NB4 (cell line): ENCODE measurements at places on chromosomes 16 and 17.
A peak's percentile ranks its signal among the peaks of the same experiment; 100 is the strongest.

GRCh38 chr17:33366960-33367359, 73.9 kb upstream of the ASIC2 start:
- DNase-seq, result no peak

DNA sequence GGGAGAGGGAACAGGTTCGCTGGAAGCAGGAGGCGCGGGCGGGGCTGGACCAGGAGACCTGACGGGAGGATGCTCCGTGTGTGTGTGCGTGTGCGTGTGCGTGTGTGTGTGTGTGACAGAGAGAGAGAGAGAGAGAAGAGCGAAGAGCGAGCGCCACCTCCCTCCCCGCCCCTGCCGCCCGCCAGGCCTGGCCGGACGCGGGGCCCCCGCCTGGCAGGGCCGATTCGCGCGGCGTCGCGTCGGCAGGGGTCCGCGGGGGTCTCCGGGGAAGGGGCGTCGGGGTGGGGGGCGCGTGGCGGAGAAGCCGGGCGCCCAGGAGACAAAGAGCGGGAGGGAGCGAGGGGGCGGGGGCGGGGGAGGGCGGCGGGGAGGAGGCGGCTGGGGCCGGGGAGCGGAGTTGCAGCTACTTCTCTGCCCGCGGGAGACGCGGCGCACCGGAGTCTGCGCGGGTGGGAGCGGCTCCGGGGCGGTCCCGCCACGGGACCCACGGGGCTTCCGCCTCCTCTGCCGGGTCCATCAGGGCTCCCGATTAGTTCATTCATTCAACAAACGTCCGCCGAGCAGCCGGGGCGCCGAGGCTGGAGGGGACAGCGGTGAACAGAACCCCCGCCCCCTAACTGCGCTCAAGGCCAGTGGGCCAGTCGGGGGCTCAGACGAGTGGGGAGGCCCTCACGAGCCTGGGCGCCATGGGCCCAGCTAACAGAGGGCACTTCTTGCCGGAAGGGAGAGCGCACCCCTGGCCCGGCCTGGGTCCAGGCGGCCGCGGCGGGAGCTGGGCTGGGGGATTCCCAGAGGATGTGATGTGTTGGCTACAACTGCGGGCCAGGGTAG, at the start of gene SAMD14:
Gene SAMD14, minus strand, starts transcription at position 433 of the 831 bp plus-strand sequence. CDS start 5,201 bp downstream, outside the sequence.
- DNase-seq, result no peak

DNA sequence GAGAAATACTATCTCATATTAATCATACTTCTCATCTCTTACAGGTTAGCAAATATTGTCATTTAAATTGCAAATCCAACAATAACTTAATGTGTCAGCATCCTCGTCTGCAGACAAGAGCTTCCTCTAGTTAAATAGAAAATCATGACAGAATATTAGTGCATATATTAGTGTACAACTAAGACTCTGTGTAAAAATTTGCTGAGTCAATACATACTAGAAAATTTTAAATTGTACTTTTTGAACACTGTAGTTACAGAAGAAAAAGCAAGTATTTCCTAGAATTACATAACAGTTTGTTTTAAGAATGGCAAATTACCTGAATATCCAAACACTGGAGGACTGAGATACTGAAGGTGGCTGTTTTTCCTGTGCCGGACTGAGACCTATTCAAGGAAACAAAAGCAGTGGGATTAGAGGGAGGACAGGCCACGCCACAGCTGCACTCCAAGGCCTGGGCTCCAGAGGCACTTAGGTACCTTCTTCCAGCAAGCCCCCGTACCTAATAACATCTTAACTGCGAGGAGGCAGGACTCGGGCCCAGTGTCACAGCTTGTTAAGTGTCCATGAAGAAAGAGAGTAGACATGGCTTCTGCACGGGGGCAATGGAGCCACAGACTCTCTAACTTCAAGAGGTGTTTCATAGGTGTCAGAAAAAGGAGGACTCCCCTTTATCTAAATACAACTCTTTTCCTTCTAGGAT, 5.3 kb downstream of the EIF4A3 start:
- no peak for DNase-seq

GRCh38 chr17:15490634-15491261, 23.3 kb upstream of the CDRT4 start:
- peak; percentile 14 for DNase-seq

GRCh38 chr17:51133365-51133764, 12.7 kb upstream of the SPAG9 start:
- no peak for DNase-seq

GRCh38 chr16:65808790-65809189, 557.7 kb upstream of the CDH5 start:
- no peak for DNase-seq

DNA sequence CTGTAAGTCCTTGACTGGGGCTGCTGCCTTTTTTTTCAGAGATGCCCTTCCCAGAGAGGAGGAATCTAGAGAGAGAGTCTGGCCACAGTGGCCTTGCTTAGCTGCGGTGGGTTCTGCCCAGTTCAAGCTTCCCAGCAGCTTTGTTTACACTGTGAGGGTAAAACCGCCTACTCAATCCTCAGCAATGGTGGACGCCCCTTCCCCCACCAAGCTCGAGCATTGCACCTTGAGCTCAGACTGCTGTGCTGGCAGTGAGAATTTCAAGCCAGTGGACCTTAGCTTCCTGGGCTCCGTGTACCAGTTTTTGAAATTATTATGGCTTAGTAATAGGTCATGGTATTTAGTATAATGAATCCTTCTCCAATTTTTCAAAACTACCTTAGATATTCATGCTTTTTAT, 395.4 kb downstream of the NPIPA7 start:
- DNase-seq, result no peak

DNA sequence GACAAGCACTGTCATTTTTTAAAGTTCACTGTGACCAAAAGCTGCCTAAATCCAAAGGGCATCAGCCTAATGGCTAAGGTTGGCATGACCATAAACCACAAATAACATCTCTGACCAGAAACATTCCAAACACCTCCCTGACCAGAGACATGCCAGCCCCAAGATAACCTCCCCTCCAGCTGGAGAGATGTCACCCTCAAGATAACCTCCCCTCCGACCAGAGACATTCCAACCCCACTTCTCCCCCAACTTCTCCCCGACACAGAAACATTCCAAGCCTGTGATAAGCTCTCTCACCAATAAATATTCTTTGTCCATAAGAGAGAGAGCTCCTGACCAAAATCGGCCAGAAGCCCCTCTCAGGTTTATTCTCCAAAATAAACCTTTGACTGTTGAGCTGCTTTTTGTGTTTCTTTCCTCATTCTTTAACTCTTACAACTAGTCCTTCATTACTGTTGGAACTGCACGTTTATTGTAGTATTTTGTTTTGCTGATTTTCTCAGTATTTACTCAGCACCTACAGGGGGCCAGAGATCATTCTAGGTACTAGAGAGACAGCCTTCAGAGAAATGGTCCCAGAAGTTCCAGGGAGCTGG, 325.6 kb downstream of the SLC39A11 start:
- no peak for DNase-seq

DNA sequence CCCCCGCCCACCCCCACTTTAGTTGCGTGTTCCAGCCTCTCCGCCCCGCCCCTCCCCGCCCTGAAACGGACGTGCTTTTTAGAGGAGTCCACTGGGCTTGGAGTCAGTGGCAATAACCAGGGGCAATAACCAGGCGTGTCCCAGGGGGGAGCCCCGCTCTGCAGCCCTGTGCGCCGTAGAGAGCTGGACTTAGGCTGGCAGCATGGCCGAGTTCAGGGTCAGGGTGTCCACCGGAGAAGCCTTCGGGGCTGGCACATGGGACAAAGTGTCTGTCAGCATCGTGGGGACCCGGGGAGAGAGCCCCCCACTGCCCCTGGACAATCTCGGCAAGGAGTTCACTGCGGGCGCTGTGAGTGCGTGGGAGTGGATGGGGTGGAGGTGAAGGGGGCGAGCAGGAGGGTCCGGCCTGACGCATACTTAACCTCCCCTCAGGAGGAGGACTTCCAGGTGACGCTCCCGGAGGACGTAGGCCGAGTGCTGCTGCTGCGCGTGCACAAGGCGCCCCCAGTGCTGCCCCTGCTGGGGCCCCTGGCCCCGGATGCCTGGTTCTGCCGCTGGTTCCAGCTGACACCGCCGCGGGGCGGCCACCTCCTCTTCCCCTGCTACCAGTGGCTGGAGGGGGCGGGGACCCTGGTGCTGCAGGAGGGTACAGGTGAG, at the start of gene ALOX15B:
Gene ALOX15B, plus strand, starts transcription at position 106 of the 657 bp plus-strand sequence. Its CDS starts 97 bp downstream, at position 203.
- no peak for DNase-seq

- peak; percentile 0 for DNase-seq
Measured at GRCh38 chr17:8557176-8557806, 73.2 kb downstream of the MYH10 start.

GRCh38 chr17:4204710-4205173, 59.0 kb downstream of the ANKFY1 start:
- no peak for DNase-seq

GRCh38 chr16:74264811-74265210, 31.8 kb upstream of the PSMD7 start:
- no peak for DNase-seq

DNA sequence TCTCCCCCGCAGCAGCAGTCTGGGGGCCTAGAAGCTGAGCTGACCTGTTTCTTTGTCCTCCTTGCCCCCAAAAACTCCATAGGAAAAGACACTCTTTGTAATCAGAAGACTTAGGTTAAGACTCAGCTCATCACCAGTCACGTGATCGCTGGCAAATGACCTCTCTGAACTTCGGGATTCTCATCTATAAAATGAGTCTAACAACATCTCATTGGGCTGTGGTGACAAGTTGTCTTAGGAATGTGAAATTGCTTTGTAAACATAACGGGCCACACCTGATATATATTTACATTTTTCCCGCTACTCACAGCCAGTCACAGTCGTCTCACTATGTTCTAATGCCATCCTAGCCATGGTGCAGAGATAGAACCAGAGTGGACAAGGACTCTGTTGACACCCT, 86.0 kb upstream of the LHX1 start:
- no peak for DNase-seq

- no peak for DNase-seq
Measured at GRCh38 chr17:75844530-75845057, 390 bp upstream of the UNC13D start.

- no peak for DNase-seq
Measured at GRCh38 chr17:11140501-11140900, 100.5 kb upstream of the SHISA6 start.

GRCh38 chr17:57210972-57211411, 45.3 kb upstream of the MSI2 start:
- DNase-seq, result no peak

GRCh38 chr17:15972497-15972951, 27.0 kb downstream of the ZSWIM7 start:
- DNase-seq, result no peak

GRCh38 chr17:66450008-66450851, 147.8 kb downstream of the PRKCA start:
- no peak for DNase-seq

- no peak for DNase-seq
Measured at GRCh38 chr17:70205401-70205800, 36.1 kb downstream of the KCNJ2 start.

GRCh38 chr16:54341892-54342776, 55.5 kb upstream of the IRX3 start:
- no peak for DNase-seq

DNA sequence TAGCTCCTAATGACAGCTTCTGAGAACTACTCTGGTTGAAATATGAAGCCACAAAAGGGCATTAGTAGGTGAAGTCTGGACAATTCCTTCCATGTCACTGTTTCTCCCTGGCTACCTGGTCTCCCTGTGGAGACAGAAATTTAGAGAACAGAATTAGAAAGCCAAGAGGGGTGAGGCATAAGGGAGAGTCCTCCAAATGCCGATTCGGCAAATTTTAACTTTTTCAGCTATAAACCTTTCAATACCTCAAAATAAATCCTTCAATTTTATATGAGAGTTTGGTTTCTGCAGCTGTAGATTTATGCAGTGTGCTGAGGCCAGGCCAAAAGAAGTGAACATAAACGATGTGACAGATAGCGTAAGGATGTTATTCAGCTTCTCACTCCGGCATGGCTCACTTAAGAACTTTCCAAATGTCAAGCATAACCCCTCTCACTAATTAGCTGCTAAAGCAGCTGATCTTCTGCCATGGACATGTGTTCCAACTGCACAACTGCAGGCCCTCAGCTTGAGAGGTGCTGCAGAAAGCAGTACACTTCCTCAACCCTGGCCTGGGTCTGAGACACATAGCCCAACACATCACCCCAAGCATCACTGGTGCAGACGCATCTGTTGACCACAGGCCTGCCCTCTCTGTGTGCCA, 247.9 kb upstream of the SOX9 start:
- no peak for DNase-seq

DNA sequence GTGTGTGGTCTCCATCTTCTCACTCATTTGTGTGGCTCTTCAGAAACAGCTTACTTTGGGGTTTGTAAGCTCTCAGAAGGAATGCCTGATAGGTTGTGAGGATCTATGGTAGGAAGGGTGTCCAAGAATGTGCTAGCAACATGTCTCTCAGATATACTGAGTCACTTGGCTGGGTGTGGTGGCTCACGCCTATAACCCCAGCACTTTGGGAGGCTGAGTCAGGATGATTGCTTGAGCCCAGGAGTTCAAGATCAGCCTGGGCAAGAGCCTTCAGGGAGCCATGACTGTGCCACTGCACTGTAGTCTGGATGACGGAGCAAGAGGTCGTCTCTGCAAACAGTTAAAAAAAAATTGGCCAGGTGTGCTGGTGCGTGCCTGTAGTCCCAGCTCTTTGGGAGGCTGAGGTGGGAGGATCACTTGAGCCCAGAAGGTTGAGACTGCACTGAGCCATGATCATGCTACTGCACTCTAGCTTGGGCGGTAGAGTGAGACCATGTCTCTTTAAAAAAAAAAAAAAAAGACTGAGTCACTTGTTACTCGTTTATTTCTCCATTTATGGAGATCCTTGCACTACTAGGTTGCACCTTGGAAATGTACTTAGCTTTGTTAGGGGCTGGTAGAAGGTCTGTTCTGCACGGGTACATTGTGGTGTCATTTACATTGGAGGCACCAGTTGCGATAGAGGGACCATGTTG, 232.0 kb downstream of the SNX29 start:
- DNase-seq, result no peak

GRCh38 chr17:82976982-82977488, 102.4 kb upstream of the METRNL start:
- DNase-seq, result no peak

DNA sequence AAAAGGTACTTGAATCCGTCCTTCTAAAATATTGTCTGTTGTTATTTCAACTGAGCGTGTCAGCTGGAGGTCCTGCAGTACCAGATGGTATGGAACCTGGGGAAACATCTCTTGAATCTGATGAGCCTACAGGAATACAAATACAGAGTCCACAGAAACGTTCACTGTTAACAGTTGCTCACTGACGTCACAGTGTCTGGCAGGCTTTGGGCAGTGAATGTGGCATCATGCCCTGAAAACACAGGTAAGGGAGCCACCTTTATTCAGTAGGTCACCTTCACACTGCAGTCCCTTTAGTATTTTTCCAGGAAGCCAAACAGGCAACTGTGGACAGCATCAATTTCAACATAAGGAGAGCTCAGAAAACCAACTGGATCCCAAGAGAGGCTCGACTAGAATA, 56.1 kb downstream of the AMFR start:
- no peak for DNase-seq

- DNase-seq, result no peak
Measured at GRCh38 chr16:79439901-79440300, 160.6 kb downstream of the MAF start.

GRCh38 chr16:30874821-30875717, 18.8 kb downstream of the BCL7C start:
- peak; percentile 95 for DNase-seq

- no peak for DNase-seq
Measured at GRCh38 chr16:89108416-89108815, 14.8 kb downstream of the ACSF3 start.

GRCh38 chr16:28126684-28127620, 63.4 kb upstream of the GSG1L start:
- DNase-seq, result no peak

GRCh38 chr17:67115401-67115800, 71.0 kb downstream of the CACNG1 start:
- DNase-seq, result no peak
